Cerebellum (tissue), 4 donors: ENCODE measurements at places on chromosomes 12 and 14. TPM values are rescaled to one million over a fixed set of nuclear protein-coding genes. Genes with fewer than 3 reads are reported as not detected.
A peak's percentile ranks its signal among the peaks of the same experiment; 100 is the strongest.

PPP4R4 gene
- 3.0 TPM for total RNA-seq

SOAT2 gene
- total RNA-seq = 0.27 TPM

RAD9B gene
- total RNA-seq = 0.91 TPM

- no peak for DNase-seq
Observed at GRCh38 chr12:56644654-56645053, 1.1 kb downstream of the ATP5F1B start.

GRCh38 chr14:59863806-59864525, 6.6 kb downstream of the RTN1 start:
- DNase-seq = no peak

MANSC4 gene
- 0.27 TPM for total RNA-seq

- peak; percentile 75 for DNase-seq
Observed at GRCh38 chr12:80937391-80938238, at the start of gene LIN7A. Gene LIN7A, minus strand, starts transcription at chr12:80937934. Its CDS starts 212 bp downstream, at chr12:80937722.

ORAI1 gene
- 4.0 TPM for total RNA-seq

DNA sequence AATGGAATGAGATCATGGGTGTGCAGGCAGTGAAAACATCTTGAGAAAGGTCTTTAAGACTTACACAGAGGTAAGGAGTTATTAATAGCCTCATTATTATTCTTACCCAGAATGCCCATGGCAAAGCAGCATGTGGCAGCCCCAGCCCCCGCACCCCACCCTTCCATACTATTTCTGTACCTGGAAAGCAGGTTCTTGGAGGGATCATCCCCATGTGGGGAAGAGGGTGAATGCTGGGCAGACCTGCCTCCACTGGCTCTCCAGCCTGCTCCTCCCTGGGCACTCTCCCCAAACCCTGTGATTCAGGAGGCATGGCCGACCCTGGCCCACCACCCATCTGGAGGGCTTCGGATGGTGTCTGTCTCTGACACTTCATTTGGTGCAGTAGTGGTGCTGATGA, 28.3 kb downstream of the NPC2 start:
- no peak for DNase-seq

DNA sequence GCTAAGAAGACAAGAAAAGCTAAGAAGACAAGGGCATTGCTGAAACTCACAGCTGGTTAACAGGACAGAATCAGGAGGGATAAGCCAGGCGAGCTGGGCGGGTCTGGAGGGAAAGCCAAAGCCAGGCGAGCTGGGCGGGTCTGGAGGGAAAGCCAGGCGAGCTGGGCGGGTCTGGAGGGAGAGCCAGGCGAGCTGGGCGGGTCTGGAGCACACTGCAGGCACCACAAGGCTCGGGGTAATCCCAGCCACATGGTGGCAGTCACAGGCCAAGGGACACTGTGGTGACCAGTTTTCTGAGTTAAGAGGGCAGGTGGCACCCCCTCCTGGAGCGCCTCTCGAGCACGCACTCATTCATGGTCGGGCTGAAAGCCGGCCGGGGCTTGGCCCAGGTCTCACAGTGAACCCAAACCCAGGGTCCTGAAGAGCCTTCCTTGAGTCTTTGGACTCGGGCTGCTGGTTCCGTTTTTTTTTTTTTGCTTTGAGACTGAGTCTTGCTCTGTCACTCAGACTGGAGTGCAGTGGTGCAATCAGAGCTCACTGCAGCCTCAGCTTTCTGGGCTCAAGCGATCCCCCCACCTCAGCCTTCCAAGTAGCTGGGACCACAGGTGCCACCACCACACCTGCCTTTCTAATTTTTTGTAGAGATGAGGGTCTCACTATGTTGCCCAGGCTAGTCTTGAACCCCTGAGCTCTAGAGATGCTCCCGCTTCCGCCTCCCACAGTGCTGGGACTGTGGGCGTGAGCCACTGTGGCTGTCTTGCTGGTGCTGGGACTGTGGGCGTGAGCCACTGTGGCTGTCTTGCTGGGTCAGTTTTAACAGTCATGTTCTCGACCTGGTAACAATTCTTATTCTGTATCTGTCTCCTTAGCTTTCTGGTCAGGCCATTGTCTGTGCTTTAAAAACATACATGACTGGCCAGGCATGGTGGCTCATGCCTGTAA, 40.2 kb downstream of the HSP90AA1 start:
- peak; percentile 68 for DNase-seq

PPP1R36 gene
- total RNA-seq = 0.54 TPM

- DNase-seq = no peak
Observed at GRCh38 chr14:91956616-91957015, 9.1 kb upstream of the FBLN5 start.

ZNF839 gene
- total RNA-seq = 13.2 TPM

DNA sequence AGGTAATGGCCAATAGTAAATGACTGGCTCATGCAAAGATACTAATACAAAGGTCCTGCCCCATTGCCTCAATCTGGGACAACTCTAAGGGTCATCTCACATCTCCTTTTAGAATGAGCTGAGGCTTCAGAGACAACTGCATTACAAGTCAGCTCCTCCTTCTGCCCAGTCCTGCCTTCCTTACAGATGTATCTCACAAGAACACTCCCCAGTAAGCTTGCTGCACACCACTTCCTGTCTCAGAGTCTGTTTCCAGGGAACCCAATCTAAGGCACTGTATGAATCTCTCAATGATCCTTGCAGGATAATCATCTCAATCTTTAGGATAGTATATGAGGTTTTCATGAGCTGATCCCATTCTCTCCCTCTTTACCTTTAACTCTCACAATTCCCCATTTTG, 57.8 kb upstream of the ZDHHC17 start:
- no peak for DNase-seq

SLC10A1 gene
- not detected for total RNA-seq

CRACR2A gene
- total RNA-seq = 5.4 TPM

DNA sequence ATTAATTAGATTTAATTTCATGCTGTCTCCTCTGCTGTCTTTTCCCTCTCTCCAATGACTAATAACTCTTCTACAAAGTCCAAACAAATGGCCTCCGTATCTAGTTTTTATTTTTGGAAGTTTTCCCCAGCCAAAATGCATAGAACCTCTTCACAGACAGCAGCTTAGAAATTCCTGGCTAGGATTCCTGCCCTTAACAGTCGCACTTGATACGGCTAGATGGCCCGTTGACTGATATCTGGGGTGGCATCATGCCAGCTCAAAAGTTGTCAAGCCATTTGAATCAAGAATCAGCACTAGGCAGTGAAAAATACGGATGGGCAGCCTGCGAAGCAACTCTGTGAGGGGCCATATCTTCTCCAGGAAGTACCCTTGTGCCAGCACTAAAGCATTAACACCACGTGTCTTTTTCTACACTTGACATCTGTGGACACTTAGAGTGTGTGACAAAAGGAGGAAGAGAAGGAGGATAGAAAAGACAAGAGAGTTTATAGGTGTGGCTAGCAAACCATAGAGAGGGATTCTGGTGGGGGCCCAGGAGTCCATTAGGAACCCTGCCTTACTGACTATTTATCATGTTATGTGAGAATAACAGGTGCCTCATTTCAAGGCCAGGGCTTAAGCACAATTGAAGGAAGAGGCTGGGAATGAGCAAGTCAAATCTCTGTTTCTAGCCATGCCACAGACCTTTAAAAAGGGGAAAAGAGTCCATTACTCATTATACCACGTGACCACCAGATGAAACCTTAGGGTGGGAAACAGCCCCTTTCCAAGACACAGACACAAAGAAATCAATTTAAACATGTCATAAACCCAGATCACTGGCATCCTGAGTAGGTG, 39.2 kb upstream of the KRR1 start:
- no peak for DNase-seq

NRXN3 gene
- total RNA-seq = 92.6 TPM

DNA sequence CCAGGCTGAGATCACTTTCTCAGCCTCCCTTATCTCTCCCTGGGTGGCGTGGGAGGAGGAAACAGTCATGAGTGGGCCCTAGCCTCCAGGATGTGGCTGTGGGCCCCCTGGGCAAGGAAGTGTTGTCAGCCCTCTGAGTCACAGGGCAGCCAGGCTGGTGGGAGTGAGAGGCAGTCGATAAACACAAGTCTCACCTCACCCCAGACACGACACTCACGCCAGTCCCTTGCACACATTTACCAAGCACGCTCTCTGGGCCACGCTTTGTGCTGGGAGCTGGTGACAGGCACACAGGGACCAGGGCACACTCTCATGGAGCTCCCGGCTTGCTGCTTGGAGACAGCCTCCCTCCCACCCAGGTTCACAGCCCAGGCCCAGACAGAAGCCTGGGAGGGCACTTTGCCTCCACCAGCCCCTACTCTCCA, 1.9 kb upstream of the KRT79 start:
- DNase-seq = no peak

GRCh38 chr12:110860833-110861296, 14.1 kb downstream of the CCDC63 start:
- no peak for DNase-seq

DNA sequence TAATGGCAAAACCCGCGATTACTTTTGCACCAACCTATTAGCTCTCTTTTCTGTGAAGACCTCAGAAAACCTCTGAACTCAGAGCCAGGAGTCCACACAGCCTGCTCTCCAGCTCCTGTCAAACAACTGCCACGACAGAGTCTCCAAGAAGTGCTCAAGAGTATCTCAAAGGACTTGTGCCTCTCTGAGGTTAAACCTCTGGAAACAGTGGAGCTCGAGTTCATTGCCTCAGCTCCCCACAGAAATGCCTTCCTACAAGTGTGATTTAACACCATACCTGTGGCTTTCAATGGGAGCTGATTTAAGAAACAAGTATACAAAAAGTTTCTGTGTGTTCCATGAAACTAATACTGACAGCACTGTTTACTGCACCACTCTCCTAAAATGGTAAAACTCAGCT, 20.1 kb downstream of the ACTN1 start:
- DNase-seq = no peak

- no peak for DNase-seq
Observed at GRCh38 chr12:16358878-16359277, 11.4 kb downstream of the MGST1 start.

DNA sequence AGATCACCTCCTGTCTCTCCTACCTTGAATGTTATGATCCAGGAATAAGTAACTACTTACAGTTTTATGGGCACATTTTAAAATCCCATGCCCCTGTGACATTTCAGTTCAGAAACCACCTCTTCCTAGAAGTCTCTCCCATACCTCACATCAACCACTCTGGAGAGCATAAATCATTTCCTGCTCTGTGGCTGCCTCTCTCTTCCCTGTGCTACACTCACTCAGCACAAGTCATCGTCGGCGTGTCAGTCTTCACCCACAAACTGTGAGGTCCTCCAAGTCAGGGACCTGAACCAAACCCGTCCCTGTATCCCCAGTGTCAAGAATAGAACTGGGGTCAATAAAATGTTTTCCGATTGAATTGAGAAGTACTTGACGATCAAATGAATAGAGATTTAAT, 863.3 kb downstream of the BCL11B start:
- DNase-seq = no peak

TBC1D30 gene
- total RNA-seq = 30.9 TPM

SSTR1 gene
- total RNA-seq = 3.4 TPM

TPI1 gene
- total RNA-seq = 270 TPM

GRCh38 chr14:103056322-103057027, 874 bp downstream of the CDC42BPB start:
- no peak for DNase-seq

- peak; percentile 68 for DNase-seq
Observed at GRCh38 chr14:93936245-93936644, 9.1 kb downstream of the FAM181A start.

DNA sequence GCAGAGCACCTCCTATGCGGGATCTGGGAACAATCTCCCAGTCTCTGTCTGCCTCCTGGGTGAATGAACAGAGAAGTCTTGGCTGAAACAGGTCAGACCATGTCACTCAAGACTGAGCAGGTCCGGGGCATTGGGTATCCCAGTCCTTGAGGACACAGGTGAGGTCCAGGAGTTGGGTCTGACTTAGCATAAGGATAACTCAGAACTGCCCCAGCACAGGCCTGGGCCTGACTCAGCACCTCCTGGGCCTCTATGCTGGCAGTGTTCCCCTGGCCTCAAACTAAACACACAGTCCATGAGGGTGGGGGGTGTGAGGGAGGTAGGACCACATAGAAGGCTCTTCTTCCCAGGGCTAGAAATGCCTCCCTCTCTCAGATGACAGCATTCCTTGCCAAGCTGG, 1.5 kb upstream of the SDR9C7 start:
- DNase-seq = no peak

DNA sequence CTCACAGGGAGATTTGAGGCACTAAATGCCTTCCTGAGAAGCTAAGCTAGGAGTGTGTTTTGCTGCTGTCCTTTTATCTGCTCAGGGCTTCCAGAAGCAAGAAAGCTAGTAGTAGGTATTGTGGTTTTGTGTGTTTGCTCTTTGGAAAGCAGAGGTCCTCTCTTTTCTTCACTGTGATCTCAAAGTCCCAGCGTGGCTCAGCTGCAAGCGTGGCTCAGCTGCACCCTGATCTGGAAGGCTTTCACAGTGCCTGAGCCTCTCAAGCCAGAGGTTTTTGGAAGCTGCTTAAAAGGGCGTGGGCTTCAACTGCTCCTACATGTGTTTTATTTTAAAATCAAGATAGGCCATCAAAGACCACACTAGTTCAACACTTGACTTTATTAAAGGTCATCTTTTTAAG, 337.4 kb upstream of the RGS6 start:
- DNase-seq = no peak

- DNase-seq = no peak
Observed at GRCh38 chr14:104285508-104285840, 147.1 kb downstream of the KIF26A start.

DNA sequence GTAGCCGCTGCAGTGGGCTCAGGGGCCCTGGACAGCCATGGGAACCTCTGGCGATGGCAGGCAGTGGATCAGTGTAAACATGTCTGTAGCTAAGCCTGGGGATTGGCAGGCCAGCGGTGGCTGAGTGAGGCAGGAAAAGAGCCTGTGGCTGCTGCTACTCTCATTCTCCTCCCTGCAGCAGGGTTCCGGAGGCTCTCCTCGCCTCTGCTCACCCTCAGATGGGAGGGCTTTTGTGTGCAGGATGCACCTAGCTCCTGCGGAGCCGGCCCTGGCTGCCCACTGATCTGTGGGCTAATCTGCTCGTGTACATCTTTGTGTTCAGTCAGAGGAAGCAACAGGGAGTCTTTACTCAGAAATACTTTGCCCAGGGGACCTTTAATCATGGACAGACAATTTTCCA, 59.5 kb downstream of the GALNT8 start:
- no peak for DNase-seq

SLC8B1 gene
- total RNA-seq = 7.9 TPM

GRCh38 chr12:24603371-24603770, 345.5 kb downstream of the BCAT1 start:
- DNase-seq = no peak

GRCh38 chr12:31647086-31647491, 12.4 kb upstream of the ETFBKMT start:
- DNase-seq = no peak

DNA sequence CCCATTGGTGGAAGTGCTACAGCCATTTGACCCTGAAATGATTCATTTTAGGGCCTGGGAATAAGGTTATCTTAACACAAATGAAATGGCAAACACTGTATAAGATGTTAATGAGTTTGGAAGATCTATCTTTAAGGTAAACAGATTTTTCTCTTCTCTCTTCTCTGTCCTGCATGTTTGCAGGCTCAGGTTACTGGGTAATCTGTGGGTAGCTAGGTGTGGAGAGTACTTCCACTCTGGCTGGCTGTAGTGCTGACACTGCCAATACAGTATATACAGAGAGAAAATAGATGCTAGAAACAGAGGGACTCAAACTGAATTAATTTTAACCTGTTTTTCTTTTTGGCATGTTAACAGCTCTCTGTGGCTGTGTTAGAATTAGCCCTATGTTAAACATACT, 84.6 kb downstream of the SLC38A6 start:
- DNase-seq = no peak

GRCh38 chr14:32055175-32055574, 21.9 kb upstream of the ARHGAP5 start:
- DNase-seq = no peak
